Stimulated activated CD4-positive, alpha-beta T cell treated with anti-CD3 and anti-CD28 coated beads, TNF-alpha, amount 100 ng/mL, for 1 hour (primary cell): ENCODE measurements at places on chromosomes 7 and 10.

- no peak for DNase-seq
These were observed 360.8 kb downstream of the CRPPA start for GRCh38 chr7:16060502-16060901.

DNA sequence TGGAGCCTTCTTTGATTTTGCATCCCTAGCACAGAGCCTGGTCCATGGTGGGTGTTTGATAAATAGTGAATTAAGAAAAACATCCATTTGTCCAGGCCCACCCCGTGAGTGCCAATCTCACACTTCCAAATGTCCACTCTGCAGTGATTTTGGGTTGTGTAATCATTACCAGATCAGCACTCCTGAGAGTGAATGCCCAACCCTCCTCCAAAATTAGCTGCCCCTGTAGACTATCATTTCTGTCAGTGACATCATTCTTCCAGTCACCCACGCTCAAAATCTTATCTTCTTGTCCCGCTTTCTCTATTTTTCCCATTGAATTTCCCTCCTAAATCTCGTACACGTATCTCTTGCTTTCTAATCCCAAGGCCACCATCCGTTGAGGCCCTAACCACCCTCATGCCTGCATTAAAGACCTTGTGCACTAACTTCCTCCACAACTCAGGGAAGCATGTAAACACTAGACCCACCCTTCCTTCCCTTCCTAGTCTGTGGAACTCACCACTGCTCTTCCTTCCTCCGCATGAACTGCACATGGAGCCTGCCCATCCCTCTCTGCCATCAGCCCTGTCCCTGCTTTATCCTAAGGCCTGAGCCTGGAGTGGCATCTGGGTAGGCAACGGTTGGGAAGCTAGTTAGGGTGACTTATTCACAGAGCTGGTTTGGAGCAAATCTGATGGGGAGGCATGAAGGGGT is 32.8 kb downstream of the PIK3AP1 start:
- no peak for DNase-seq

- DNase-seq, result no peak
These were observed 70.0 kb downstream of the DOCK1 start for GRCh38 chr10:126975221-126975620.

DNA sequence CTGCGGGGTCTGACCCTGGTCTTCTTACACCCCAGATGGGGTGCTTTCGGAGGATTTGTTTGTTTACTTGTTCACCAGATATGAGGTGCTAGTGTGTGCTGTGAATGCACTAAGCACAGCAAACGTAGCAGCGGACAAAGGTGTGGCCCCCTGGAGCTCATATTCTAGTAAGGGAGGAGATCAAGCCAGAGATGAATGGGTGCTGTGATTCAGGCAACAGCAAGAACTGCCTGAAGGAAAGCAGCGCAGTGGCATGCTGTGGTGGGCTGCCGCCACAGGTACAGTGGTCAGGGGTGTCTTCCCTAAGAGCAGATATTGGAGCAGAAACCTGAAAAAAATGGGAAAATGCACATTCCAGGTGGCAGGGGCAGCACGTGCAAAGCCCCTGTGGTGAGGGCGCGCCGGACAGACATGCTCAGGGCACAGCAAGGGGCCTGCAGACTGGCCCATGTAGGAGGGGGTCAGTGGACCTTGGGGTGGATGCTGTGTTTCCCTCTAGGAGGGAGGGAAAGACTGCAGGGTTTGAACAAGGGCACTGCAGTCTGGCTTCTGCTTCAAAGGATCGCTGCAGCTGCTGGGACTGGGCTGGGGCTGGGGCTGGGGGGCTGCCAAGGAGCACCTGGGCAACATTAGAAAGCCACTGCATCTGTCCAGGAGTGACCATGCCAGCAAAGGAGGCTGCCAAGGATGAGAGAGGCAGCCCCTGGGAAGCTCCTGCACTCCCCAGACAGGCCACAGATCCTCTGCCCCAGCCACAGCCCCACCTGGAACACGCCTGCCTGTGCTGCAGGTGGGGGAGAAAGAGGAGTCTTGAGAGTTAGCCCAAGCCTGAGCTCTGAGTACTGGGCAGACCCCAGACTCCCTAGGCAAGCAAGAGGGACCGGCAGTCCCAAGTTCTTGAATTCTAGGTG is 927 bp upstream of the DEPP1 start:
- DNase-seq, result no peak

DNA sequence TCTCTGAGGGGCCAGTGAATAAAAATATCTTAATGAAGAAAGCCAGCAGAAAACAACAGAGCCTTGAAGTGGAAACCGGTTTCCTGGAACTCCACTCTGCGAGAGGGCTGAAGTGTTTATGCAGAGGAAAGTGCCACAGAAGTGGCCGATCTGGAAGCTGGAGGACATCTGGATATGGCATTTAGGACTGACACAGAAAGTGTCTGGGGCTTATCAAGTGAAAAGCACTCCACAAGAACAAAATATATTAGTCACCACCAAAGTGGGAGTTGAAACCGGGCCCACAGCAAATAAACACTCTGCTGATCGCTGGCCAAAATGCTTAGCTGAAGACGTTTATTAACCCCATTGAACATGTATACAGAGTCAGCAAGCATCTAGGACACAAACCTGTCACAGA is 7.8 kb downstream of the NOD1 start:
- no peak for DNase-seq

GRCh38 chr10:96395931-96396877 is 37.4 kb upstream of the OPALIN start:
- peak; percentile 29 for DNase-seq
